Non-pigmented ciliary epithelial cell (primary cell): ENCODE measurements at places on chromosomes 5 and 9.

GRCh38 chr9:137306850-137307254 is 4.8 kb upstream of the NRARP start:
- DNase-seq: no peak

DNA sequence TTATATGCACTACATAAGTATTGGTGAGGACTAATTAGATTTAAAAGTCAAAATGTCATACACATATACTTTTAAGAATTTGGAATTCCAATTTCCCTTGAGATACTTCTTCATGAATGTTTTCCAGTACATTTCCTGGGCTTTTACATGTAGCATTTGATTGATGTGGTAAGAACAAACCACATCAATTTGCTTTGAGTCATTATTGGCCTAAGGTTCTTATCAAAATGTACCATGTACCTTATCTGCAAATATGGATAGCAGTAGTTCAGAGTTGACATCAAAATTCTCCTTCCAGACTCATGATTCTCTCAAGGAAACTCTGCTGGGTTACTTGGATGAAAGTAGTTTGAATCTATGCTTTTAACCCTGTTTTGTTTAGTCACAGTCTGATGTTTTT is 2.5 kb downstream of the CAST start:
- DNase-seq: no peak

- DNase-seq: no peak
These were observed 2.8 kb upstream of the CCDC125 start for GRCh38 chr5:69335341-69335935.

- DNase-seq: no peak
These were observed 48.7 kb downstream of the RICTOR start for GRCh38 chr5:39025456-39025855.

GRCh38 chr5:112555197-112555596 is 136.1 kb upstream of the EPB41L4A start:
- DNase-seq: no peak

- DNase-seq: no peak
These were observed 2.1 kb downstream of the PDZD2 start for GRCh38 chr5:31641059-31641458.

- DNase-seq: no peak
These were observed 797.9 kb downstream of the TLE4 start for GRCh38 chr9:80369641-80370040.

DNA sequence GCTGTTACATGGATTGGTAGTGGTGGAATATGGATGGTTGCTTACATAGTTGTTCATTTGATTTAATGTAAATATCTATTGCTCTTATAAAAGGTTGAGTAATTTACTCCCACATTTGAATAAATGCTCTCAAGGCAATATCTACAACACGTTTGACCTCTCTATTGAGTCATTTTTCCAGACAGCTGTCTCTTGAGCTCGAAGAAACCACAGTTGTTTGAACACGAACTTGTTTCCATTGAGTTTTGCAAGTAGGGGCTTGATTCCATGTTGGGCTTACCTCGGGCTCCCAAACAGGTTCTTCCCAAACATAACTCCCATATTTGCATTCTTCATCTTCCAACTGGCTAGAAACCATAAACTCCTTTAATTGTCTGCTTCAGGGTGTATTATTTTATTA is 115.0 kb upstream of the HMHB1 start:
- no peak for DNase-seq

DNA sequence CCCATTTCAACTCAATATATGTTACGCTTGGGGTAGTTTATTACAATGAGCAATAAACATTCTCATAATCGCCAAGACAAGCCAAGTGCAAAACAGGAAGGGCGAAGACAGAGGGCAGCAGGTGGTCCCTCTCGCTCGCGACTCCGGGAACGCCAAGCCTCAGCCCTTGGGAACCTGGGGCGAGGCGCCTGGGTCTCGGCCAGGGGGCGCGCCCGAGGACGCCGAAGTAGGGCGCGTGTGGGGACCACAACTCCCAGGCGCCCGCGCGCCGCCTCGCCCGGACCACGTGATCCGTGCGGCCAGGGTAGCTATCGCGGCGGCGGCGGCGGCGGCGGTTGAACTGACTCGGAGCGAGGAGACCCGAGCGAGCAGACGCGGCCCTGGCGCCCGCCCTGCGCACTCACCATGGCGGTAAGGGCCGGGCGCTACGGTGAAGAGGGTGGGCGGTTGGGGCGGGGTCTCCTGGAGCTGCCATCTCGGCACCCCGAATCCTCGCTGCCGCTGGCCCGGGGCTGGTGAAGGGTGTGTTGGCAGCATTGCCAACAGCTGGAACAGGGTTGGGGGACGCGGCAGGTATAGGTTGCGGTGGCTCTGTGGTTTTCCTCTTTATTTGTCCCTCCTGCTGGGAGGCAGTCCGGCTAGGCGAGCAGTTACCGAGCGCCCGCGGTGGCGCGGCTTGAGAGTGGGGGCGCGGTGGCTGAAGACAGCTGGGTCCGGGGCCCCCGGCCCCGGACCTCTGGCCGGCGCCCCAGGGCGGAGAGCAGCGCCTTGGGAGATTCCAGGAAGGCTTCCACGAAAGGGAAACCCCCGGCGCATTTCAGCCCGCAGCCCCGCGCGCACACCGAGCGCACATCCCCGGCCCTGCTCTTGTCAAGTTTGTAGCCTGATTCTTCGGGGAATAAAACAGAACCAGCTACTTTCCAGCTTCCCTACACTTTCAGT is at the start of gene SLC31A2:
SLC31A2 (plus strand) TSS at position 338 of the 942 bp plus-strand sequence; CDS start at position 406, 68 bp downstream.
- no peak for DNase-seq

GRCh38 chr5:138831703-138832102 is 43.4 kb downstream of the LRRTM2 start:
- DNase-seq: no peak

DNA sequence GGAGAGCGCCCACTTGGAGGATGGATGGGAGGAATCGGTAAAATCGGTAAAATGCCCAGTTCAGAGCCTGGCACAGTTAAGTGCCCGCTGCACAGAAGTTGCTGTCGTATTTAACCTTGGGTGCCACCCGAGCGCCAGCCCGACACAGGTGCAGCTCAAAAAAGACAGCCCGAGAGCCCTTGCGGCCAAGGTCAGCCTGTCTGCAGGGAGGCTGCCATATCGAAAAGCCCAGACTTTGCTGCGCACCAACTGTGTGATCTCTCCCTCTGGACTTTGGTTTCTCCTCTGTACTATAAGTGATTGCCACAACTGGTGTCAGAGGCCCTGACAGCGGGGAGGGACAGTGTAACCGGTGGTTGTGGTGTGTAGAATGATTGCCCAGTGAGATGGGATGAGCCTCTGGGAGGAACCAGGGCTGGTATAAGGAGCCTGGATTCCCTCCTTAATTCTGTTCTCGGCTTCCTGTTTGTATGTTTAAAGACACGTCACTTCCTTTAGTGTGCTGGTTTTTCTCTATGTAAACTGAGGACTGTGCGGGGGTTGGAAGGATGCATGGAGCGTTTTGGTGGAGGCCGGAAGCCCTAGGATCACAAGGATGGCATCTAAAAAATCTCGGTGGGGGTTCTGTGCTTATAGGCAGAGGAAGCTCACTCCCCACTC is 792 bp downstream of the NTMT1 start:
- peak; percentile 77 for DNase-seq

DNA sequence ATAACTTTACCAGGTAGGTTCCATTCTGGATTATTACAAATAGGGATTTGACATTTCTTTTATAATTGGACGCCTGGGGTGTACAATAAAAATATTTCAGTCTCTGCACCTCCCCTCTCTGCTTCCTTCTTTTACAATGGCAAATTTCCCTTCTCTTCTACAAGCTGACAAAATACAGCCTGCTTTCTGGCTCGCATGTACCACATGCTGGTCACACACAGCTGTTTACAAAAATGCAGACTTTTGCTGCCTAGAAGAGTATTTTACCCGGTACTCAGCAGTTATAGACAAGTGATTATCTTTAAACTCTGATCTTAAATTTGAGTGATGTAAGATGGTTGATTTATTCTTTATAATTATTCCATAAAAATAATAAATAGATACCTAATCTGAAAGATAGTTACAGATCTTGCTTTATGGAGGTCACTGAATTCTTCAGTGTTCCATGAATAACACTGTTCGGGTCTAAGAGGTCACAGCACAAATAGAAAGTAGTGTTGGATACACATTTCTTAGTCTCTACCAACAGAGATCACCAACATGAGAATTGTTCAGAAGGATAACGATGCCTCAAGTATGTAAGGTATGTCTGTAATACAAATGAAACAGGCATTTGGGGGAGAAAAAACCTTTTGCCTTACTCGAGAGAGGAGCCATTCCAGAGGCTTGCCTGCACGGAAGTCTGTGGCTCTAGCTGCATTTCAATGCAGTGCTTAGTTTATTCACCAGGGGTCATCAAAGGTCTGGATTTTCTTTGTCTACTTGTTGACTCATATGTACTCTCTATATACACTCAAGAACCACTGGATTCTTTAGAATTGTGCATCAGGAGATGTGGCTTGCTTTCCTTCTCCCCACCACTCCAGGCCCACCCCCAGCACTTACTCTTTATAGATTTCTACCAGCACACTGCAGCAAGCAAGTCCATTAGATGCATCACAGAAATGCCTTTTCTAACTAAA is 206.6 kb upstream of the RFX3 start:
- DNase-seq: peak; percentile 76

DNA sequence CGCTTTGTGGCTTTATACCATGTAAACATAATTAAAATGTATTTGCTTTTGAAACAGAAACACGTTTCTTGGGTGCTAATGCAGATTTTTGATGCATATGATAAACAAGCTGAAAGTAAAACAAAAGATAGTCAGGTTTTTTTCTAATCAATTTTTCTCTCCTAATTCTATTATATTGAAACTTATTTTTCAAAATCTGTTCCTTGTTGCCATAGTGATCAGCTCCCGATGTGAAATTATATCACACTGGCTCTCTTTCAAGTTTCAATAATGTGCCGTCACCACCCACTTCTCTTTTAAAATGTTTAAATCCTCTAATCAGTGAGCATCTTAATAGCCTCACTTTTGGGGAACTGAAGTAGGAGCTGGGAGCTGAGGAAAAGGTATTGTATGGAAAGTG is 36.4 kb upstream of the DAPK1 start:
- no peak for DNase-seq

GRCh38 chr5:176894298-176894697 is 4.8 kb downstream of the HK3 start:
- no peak for DNase-seq

- DNase-seq: no peak
These were observed 16.8 kb downstream of the NR3C1 start for GRCh38 chr5:143386725-143387124.

GRCh38 chr5:176190886-176191755 is 47.1 kb upstream of the SIMC1 start:
- DNase-seq: no peak

GRCh38 chr9:111533099-111533790 is 8.3 kb downstream of the ZNF483 start:
- DNase-seq: no peak

DNA sequence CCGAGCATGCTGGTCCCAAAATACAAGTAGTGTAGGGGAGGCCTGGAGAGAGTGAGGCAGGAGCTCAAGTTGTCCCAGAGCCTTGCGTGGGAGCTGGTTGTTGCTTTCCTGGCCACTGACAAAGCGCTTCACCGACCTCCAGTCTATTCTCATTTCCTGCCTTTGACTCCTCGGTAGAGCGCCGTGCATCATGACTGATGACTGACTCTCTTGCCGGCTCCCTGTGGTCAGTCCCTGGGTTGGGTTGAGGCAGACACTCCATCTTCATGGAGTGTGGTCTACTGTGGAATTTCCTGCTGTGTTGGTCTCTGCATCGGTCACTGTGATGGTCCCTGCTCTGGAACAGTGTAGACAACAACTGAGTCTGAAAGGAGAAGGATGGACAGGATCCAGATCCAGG is 175.1 kb upstream of the S1PR3 start:
- DNase-seq: peak; percentile 61

DNA sequence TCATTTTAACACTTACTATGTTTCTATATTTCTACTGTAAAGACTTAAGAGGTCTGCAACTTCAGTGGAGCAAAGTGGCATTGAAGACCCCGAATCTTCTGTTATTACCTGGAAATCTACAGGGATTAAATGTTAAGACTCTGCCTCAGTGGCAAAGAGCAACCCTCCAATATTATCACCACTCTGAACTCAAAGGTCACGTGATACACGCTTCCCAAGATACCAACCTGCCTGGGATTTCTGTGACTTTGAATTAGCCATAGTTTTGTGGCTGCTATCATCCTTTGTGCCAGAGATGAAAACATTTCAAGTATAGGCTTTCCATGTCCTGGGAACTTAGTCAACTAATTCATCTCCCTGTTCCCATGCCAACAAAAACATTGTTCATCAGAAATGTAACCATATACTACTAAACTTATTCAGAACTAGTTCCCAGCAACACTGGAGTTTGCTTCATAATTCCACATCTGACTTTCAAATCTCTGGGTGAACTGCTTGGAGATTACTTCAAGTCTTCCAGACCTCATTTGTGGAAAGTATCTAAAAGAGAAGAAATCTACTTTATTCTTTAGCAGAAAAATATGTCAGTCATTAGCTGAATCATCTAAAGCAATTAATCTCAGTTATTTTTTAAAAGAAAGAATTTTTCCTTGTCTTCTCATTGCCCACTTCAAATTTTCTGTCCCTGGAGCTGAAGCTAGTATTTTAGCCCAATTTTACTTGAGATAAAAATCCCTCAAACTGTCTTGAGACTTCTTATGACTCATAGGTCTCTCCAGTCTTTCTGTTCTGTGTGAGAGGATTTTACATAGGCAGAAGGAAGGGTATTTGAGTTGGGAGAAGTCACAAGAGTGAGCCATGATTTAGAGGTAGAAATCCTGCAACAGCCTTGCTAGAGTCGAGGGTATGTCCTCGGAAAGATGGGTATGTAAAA is 83.0 kb downstream of the ZNF462 start:
- peak; percentile 66 for DNase-seq

DNA sequence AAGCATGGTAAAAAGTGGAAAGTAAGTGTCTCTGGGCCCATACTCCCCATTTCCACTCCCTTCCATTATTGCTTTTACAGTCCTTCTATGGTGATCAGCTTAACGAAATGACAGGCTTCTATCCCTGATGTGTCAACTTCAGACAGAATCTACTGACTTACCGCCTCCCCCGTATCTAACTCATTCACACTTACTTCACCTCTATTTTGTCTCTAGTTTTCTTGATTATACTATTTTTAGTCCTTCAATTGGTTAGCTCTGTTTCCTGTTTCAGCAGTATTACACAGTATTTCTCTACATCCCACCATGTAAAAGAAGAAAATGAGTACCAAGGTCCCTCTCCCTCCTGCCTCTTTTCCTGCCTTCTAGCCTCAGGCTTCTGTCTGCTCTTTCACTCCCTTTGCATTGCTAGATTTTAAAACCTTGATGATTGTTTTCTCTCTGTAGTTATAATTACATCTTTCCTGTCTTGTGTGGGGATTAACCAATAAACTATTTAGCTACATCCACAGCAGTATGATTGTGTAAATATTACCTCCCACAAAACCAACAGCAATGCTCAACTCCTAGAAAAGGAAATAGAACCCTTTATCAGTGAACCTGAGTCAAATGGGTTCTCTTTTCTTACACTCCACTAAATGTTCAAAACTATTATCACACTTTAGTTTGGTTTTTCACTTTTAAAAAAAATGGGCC is 53.4 kb downstream of the GNAQ start:
- DNase-seq: no peak

- DNase-seq: peak; percentile 84
These were observed 21.8 kb upstream of the PPP2CA start for GRCh38 chr5:134247428-134248224.

GRCh38 chr9:112556497-112557442 is 70.1 kb downstream of the KIAA1958 start:
- no peak for DNase-seq
